ENCODE measurements at places on chromosomes 6 and 20.

GRCh38 chr6:14772188-14772587, 473.7 kb upstream of the JARID2 start:
- DNase-seq: no peak

GRCh38 chr6:84280030-84280429, 52.6 kb upstream of the CEP162 start:
- DNase-seq: no peak

GRCh38 chr6:42066156-42066675, 15.9 kb downstream of the TAF8 start:
- no peak for DNase-seq

DNA sequence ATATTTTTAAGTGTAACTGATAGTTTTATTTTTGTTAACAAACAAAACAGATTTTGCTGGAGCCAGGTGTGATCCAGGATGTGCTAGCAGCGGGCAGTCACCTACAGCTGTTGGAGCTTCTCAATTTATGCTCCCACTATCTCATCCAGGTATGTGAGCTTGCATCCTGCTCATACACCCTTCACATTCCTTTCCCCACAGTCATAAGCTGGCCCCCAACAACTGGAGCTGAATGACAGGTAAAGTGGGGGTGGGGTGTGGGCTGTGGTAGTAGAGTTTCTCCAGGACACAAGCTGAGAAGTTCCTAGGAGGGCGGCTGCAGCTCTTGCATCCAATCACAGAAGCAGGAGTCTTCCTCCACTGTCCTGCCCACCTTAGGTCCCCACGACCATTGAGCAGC, 140.1 kb downstream of the KLHL32 start:
- DNase-seq: no peak

GRCh38 chr6:38364775-38365174, 275.0 kb downstream of the BTBD9 start:
- no peak for DNase-seq
